ENCODE measurements at places on chromosomes 2 and 18.

DNA sequence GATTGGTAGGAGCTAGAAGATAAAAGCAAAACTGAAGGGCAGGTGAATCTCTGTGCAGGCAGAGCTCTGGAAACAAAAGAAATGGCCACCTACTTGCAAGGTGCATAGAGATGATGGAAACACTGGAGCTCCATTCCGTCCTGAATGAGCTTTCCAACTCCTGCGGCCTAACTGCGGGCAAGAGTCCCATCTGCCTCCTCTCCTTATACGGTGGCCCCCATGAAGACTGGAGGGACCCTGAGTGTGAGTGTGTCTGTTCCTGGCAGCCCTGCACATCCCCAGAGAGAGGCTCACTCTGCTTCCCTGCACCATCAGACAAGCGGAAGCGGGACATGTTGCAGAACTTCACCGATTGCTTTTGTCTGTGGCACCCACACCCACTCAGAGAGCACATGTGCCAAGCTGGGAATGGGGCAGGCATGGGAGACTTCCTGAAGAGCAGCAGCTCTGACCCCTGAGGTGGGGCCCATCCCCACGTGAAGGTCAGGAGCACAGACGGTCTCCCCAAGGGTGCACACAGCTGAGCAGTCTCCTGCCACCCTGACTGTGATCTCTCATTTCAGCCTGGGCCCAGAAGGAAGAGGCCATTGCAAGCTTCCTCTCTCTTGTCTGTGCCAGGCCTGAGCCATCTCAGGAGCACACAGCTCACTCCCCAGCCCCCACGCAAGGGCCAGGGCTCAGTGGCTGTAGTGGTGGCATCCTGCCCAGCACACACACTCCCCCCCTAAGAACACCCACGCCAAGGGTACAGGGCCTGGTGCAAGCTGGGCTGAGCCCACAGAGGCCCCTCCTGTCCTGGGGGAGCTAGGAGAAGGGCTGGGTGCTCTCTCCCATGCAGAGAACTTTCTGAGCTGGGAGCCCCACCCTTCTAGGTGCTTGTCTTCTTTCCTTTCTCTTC is 75.3 kb downstream of the STPG4 start:
- no peak for DNase-seq

DNA sequence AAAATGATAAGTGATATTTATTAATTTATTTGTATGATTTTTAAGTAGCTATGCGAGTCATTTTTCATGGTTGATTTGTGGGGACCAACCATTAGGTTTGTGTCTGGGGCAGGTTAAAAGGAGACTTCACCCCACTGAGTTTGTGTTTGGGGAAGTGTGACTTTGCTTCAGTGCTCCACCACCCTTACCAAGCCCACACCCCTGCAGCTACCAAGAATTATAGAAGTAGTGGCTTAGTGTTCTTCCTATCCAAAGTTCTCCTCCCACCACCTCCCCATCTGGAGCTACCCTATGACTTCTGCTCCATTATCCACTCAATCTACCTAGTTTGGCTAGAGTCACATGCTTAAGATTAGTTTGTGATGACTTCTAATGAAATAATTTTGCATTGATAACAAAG is 182.1 kb upstream of the ZEB2 start:
- no peak for DNase-seq

DNA sequence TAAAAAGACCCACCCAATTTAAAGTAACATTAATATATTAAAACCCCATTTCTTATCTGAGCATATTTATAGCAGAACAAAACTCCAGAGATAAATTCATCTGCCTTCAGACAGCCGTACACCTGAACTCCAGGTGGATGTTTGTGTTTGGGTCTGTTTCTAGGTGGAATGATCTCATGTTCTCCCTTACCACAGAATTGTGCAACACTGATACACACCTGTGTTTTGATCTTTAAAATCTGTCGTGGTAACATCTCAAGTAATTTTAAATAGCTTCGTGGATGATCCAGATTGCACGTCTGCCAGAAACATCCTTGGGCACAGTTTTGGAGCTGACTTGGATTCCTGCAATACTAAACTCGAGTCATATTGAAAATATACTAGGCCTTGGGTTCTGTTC is 207.5 kb upstream of the FOSL2 start:
- no peak for DNase-seq

DNA sequence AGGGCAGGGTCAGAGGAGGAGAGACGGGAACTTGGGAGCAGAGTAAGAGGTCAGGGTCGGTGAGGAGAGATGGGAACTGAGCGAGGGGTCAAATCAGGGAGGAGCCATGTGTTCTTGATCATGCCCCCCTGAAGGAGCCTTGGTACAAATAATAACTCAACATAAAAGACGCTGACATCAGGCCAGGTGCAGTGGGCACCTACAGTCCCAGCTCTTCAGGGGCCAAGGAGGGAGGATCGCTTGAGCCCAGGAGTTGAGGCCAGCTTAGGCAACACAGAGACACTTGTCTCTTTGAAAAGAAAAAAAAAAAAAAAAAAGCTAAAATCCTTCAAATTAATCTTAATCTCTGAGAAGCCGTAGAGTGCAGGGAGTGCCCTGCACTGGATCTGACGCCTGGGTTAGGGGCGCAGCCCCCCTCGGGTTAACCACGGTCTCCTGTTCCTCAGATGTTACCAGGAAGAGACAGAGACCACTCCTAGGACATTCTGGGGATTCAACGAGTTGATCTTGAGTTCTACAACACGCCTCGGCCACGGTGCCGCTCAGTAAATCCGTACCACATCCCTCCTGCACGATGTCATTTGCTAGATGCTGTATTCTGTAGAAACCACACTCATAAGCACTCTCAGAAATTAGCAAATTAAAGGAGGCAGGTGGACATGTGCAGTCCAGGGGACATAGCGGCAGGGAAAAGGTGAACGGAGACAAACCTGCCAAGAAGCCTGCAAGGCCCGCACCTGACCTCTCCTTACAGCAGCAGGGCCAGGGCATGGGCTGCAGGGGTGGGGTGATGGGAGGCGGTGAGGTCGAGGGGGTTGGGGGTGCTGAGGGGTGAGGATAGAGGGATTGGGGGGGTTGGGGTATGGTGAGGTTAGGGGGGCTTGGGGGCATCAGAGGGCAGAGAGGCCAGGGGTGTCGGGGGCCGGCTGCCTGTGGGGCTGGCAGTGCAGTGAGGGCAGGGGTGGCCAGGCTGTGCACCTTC is 29.2 kb downstream of the SLC66A2 start:
- no peak for DNase-seq

- DNase-seq: no peak
Measured at GRCh38 chr2:66437691-66438497, 3.0 kb downstream of the MEIS1 start.

GRCh38 chr2:240921311-240921994 is 15.3 kb downstream of the CROCC2 start:
- no peak for DNase-seq

GRCh38 chr2:187554011-187554703 is at the start of gene TFPI:
TFPI (minus strand) TSS chr2:187554435; CDS start chr2:187503768, 50,667 bp downstream.
- no peak for DNase-seq

DNA sequence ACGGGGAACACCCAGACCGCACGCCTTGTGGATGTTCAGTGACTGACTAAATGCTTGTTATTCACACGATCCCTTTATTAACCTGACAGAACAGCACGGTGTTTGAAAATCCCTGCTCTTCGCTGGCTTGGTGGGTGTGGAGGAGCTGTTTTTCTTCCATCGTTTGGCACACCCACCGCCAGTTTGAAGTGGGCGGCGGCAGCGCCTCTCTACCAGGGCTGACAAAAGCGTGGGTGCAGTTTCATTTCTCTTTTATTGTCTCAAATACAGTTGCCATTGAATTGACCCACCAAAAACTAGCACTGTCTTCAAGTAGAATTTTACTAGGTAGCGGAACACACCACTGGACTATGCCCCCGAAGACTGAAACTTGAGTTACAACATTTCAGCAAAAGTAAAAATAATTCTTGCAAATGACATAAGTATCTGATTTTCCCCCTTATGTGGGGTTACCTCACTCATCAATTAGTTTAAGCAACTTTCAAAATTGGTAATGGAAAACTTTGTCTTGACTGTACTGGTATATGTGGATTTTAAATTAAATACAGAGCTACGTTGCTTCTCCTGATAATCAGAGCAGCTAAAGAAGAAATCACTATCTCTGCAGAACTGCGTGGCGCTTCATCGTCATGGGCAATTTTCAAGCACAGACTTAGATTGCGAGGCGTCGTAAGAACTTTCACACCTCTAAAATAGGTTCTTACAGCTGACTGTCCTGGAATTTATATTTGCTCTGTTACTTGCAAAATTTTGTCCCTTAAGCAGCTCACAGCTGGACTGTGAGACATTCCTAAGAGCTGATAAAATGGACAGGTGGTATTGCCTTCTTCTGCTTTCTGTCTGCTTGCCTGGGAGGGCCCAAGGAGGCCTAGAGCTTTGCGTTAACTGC is 60.9 kb downstream of the LDLRAD4 start:
- DNase-seq: peak; percentile 65

DNA sequence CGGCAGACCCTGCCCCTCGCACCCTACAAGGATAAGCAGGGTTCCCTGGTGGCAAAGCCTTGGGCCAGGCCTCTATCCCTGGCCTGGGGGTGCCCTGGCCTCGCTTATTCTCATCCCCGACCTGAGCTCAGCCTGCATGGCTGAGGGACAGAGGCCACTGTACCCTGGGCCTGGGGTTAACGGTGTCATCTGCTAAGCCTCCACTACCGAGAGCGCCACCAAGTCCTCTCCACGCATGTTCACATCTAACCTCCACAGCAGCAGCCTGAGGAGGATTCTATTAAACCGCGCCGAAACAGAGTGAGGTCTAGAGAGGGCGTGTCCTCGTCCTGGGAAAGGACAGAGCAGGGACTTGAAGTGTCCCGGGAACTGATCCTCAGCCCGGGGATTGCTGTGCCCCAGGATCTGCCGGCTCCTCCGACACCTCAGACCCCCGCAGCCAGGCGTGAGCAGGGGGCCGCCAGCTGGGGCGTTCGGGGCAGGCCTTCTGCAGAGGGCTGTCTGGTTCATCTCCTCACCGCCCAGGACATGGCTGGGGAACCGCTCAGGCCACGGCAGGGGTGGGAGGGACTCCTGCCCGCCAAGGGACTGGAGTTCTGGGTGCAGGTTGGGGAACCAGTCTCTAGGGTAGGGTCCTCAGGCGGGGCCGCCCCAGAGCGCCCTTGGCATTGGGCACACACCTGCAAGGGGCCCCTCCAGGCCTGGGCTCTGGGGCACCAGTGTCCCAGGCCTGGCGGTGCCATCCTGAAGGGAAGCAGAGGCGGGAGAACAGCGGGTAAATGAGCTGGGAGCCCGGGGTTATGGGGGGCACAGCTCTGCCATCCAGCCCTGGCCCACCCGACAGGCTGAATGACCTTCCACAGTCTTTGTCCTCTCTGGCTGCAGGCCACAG is 68.0 kb upstream of the SMAD7 start:
- peak; percentile 13 for DNase-seq

GRCh38 chr2:133424876-133425275 is 143.4 kb downstream of the NCKAP5 start:
- no peak for DNase-seq

DNA sequence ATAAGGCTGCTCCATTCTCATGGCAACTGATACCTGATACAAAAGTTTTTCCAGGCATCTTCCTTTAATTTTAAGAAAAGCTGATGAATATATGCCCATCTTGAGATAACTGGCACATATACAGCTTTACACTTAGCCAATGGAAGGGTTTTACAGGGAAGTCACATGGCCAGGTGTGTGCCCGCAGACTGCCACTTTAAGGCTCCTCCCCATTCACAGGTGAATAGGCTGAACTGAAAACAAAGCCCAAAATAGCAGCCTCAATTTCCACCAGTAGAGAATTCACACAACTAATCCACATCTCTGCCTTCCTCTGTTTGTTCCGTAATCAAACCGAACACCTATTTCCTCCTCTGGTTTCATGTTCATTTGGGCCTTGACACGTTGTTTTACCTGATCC is 9.8 kb upstream of the ME2 start:
- DNase-seq: no peak

DNA sequence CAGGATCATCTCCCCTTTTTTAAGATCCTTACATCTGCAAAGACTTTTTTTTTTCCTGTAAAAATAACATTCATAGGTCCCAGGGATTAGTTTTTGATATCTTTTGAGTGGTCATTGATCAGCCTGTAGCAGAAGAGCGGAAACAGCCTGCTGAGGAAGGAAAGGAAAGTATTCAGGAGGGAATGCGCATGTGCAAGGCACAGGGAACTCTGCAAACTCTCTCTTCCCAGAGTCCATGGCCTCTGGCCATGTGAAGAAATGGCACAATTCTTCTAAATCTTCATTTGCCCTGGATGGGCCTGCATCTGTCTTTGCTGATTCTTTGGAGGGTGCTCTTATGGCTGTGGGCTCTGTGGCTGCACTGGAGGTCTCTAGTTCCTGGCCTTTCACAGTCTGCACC is 60.1 kb upstream of the SKOR2 start:
- DNase-seq: no peak

All from stimulated activated CD4-positive, alpha-beta T cell treated with anti-CD3 and anti-CD28 coated beads, Interleukin-2, amount 100 ng/mL, for 24 hours (primary cell).